ENCODE measurements at places on chromosomes 1 and 21.

GRCh38 chr1:59475737-59476136, 178.8 kb downstream of the FGGY start:
- no peak for DNase-seq

GRCh38 chr21:17371450-17371849, 141.4 kb upstream of the CXADR start:
- no peak for DNase-seq

GRCh38 chr21:36478207-36478701, 1.7 kb downstream of the CLDN14 start:
- DNase-seq: no peak

- no peak for DNase-seq
These were observed 75.4 kb downstream of the CEP170 start for GRCh38 chr1:243179720-243180119.

- DNase-seq: no peak
These were observed at the start of gene COL6A2 for GRCh38 chr21:46097336-46098293. Gene COL6A2, plus strand, starts transcription at chr21:46098112.

GRCh38 chr1:197181982-197182381, 35.5 kb upstream of the ASPM start:
- no peak for DNase-seq

DNA sequence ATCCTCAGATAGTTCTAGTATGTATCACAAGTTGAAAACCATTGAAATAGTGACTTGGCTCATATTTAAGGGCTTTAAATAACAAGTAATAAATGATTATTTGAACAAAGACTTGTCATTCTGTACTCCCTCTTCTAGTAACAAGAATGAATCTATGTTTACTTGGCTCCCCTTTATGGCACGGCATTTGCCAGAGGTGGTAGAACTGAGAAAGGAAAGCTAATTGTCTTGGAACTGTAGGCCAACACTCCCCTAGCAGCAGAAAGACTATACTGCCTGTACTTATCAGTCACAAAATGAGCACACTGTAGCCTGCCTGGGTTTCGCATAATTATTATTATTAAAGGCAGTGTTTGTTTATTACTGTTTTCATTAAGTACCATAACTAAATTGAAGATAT, 29.6 kb upstream of the SMYD2 start:
- peak; percentile 24 for DNase-seq

DNA sequence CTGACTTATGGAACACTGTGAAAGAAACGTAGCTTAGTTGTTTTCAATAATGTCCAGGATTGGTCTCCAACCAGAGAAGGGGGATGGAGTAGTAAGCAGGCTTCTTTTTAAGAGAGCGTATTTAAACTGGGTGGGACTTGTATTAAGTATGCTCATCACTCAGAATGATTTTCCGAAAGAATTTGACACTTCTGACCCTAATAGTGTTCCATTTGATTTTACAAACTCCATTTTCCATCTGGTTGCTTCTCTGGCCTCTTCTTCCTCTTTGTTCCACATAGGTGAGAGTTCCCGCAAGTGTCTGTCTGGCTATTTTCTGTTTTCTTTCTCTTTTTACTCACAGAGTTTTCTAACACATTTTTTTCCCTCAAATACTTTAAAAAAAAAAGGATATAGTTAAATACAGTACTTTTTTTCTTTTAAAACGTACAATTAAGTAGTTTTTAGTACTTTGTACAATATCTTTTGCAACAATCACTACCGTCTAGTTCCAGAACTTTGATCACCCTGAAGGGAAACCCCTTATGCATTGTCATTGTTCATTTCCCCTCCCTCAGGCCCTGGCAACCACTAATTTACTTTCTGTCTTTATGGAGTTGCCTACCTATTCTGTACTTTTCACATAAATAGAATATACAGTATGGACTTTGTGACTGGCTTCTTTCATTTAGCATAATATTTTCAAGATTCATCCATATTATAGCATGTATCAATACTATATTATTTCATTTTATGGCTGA, 67.0 kb downstream of the RASAL2 start:
- no peak for DNase-seq

DNA sequence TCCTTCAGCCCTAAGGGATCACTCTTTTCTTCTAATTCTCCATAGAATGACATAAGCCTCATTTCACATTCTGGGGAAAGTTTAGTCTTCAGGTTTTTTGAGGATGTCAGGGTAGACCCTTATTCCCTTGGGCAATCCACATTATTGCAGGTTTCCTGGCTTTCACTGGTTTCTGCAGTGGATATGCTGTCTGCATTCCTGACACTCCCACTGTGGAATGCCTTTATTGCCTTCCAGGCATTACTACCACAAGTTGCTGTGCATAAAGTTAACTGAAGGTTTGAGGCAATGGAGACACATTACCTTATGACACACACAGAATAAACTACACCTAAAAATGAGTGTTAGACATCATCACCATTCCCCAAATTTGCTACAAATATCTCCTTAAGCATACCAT, 12.7 kb downstream of the FASLG start:
- DNase-seq: no peak

DNA sequence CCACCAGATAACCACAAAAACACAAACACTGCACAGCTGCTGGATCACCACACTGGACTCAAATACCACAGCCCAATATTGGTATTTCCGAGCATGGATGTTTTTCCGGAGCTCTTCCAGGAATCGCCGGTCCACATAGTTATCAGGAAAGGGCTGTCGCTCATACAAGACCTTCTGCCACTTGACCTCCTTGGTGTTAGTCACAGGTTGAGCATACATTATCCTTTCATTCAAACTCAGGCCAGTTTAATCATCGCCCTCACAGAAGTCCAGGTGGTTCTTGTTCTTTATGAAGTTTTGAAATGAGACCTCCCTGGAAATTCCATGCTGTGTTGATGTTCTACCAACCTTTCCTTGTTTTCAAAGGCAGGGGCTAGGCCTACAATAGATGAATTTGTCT, 1.5 kb downstream of the PIGC start:
- no peak for DNase-seq

DNA sequence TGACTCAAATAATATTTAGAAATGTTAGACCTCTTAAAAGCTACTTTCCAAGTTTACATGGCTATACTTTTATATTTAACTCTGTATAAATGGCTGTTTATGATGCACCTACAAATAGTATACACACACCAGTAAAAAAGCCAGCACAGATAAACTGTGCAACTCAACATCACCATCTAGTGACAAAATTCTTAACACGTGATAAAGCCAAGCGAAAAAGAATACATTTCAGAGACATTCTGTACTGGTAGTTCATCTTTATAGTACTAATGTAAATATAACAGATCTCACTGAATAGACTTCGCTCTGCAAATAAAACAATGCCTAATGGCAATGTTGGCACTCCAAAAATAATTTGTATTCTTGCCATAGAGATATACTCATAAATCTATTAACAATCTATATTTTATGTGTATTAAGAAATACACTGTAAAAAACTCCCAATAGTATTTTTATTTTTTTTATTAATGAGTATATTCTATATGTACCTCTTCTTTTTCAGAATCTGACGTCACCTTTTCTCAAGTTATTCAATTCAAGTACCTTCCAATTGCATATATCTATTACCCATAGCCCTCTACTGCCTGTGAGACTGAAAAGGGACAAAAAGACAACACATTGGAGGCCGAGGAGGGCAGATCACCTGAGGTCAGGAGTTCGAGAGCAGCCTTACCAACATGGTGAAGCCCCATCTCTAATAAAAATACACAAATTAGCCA, 100.2 kb downstream of the DPYD start:
- no peak for DNase-seq

DNA sequence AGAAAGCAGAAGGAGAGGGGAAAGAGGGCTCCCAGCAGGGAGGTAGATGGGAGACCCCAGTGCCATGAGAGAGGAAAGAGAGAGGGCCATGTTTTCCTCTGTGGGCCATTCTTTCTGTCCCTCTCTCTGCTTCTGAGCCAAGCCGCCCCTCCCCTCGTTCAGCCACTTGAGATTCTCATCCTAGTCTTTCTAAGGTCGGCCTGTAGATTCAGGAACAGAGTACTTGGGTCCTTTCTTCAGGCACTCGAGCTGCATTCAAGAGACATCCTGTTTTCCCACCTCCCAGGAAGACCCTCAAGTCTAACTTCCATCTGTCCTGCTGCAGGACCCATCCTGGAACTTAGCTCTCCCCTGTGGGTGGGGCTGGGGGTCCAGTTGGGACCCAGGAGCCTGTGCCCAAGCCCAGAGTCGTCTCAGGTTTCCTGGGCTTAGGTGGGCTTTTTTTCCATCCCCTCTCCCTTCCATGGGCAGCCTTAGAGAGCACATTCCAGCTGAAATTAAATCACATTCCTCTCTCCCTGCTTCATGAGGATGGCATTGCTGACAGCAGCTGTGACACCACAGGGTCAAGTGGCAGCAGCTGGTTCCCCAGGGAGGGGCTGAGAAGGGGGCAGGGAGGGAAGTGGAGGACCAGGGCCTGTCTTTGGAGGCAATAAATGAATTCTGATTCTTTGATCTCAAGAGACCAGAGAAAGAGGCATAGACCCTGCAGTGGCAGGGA, 13.0 kb downstream of the NES start:
- no peak for DNase-seq

GRCh38 chr1:117127795-117128194, 6.2 kb upstream of the TRIM45 start:
- DNase-seq: no peak

DNA sequence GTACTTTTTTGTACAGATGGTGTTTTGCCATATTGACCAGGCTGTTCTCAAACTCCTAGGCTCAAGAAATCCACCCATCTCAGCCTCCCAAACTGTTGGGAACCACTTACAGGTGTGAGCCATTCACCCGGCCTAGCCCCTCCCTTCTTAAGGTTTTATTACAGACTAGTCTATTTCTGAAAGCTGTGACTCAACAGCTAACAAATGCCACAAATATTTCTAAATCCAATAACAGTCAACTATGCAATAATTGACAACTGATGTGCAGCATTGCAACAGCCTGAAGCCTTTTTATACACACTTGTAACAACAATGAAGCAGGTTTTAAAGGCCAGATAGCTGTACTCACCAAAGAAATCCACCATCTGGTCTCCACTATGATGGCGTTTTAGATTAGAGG, 51.4 kb downstream of the GRIK1 start:
- no peak for DNase-seq

GRCh38 chr1:39407510-39407895, 83.9 kb upstream of the BMP8A start:
- DNase-seq: no peak

DNA sequence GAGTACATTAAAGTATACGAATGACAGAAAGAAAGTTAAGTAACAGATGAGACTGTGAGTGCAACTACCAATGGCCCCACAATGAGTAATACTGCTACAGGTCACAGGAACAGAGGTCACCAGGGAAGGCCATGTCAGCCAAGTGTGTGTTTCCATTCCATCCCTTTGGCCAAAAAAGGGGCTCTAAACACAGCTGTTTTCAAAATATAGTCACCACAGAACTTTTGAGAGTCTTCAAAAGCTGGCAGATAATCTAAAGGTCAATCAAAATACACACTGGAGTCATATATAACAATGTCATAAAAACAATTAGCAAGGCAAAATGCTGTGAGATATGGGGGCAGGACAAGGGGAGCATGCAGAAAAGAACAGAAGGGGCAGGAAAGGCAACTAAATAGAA, 10.2 kb downstream of the USP24 start:
- DNase-seq: no peak

DNA sequence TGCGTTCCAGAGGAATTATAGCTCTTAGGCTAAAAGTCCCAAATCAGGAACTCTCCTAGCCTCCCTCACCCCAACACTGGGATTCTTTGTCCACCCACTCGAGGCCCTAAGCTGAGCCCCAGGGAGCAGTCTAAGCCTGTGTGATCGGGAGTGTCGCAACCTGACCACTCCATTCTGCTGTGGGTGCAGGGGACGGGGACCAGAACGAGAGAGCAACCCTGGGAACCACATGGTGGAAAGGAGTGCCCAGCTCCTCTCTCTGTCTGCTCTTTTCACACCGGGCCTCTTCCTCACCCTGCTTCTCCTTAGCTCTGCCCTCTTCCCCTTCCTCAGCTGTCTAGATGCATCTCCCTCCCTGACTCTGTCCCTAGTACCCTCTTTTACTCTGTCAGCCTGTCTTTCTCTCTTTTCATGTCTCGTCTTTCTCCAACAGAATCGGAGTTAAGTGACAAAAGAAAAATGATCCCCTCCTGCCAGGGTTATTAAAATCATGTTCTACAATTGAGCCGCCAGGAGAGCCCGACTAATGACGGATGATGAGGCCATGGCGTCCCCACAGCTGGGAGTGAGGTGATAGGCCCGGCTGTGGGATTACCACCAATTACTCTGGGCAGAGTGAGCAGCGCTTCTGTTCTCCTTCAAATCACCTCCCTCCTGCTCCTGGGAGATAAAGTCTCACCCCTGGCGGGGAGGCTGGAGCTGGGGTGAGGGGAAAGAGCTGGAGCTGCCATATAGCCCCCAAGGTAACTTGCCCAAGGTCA, 34.5 kb upstream of the CSF3R start:
- no peak for DNase-seq

DNA sequence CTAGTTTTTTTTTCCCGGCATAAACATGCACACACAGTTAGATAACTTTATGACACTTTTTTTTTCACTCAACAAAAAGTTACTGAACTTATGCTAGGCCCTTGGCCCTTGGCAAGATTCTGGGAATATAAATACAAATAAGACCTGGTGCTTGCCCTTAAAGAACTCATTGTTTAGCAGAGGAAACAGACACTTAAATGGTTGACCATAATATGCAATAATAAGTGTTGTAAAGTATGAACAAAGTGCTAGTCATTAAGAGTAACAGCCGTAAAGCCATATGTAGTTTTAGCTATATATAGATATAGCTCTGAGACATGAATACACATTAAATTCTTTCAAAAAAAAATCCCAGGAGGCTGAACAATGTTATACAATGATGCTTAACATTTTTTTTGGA, 198.3 kb downstream of the CYYR1 start:
- DNase-seq: no peak

GRCh38 chr1:179310291-179310690, 16.7 kb downstream of the SOAT1 start:
- DNase-seq: no peak

- no peak for DNase-seq
These were observed 461.8 kb upstream of the CXADR start for GRCh38 chr21:17051054-17051453.

DNA sequence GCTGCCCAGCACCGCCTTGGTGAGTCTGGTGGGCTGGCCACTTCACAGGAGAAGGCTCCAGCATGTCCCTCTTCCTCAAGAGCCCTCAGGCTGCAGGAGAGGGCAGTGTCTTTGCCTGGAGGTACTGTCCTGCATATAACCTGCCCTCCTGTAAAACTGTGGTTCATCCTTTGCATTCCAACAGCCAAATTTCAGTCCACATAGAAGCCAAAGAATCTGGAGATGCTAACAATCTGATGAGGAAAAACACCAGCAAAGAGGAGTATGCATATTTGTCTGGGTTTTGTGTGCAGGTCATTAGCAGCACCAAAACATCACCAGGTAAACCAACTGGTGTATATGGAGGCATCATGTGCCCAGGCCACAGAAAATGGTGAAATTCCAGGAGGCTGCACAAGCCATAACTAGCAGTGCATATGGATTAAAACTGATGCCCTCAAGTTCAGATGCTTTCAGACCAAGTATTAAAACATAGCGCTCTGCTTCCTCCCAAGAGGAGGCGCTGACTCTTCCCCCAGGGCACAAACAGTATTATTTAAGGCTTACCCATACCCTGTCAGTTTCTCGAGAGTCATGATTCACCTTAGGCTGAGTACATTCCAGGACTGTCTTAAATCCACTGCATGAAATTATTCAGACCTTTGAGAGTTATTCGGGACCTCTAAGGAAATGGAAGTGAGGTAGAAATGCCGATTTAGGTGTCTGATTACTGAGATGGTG, 150.5 kb upstream of the COA6 start:
- no peak for DNase-seq

GRCh38 chr1:31152181-31152795, 86.8 kb upstream of the PUM1 start:
- DNase-seq: no peak

GRCh38 chr1:148308832-148309458, 156.9 kb upstream of the NBPF11 start:
- DNase-seq: no peak
